ENCODE measurements at places on chromosomes 11 and 22.

- H3K27me3 ChIP-seq: no peaks in the 10 kb centered on the region
- peaks cover 16% of the 10 kb centered on the region for H3K36me3 ChIP-seq
- DNase-seq: no peak
- peaks cover 26% of the 10 kb centered on the region for H3K4me1 ChIP-seq
- H3K27ac ChIP-seq: peak overlapping the region; percentile 77
Measured at GRCh38 chr22:30297991-30298701, 8.8 kb upstream of the CASTOR1 start.

- H3K27me3 ChIP-seq: no peaks in the 10 kb centered on the region
- H3K4me1 ChIP-seq: no peaks in the 10 kb centered on the region
- no peak overlapping the region for H3K27ac ChIP-seq
- no peak for DNase-seq
- H3K36me3 ChIP-seq: no peaks in the 10 kb centered on the region
Measured at GRCh38 chr22:42434748-42435425, 2.7 kb upstream of the NFAM1 start.

DNA sequence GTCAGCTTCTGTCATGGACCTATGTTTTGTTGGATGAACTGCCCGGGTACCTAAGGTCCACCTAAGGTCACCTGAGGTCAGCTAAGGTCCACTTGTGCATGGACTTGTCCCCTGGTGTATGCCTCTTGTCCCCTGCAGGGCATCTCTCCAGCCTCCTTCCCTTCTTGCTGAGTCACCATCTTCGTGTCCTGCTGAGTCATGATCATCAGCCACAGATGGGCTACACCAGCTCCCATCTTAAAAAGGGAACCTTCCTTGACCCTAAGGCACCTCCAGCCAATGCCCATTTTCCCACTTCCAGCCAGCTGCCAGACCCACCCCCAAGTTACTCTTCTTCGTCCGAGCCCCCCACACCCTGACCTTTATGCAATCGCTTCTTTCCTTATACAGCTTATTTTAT, 544.9 kb downstream of the TBC1D22A start:
- H3K4me3 ChIP-seq: no peak overlapping the region
- no peak overlapping the region for H3K27ac ChIP-seq
- DNase-seq: no peak

- DNase-seq: no peak
- H3K27me3 ChIP-seq: no peaks in the 10 kb centered on the region
- H3K4me1 ChIP-seq: peaks cover 11% of the 10 kb centered on the region
- no peak overlapping the region for H3K27ac ChIP-seq
- no peaks in the 10 kb centered on the region for H3K36me3 ChIP-seq
Measured at GRCh38 chr11:39365809-39366436, 2093.5 kb downstream of the LRRC4C start.

- no peak overlapping the region for H3K4me3 ChIP-seq
- peaks cover 5% of the 10 kb centered on the region for H3K4me1 ChIP-seq
- no peak for DNase-seq
- no peaks in the 10 kb centered on the region for H3K27me3 ChIP-seq
- no peak overlapping the region for H3K27ac ChIP-seq
Measured at GRCh38 chr22:50678218-50678650, 5.6 kb downstream of the SHANK3 start.

DNA sequence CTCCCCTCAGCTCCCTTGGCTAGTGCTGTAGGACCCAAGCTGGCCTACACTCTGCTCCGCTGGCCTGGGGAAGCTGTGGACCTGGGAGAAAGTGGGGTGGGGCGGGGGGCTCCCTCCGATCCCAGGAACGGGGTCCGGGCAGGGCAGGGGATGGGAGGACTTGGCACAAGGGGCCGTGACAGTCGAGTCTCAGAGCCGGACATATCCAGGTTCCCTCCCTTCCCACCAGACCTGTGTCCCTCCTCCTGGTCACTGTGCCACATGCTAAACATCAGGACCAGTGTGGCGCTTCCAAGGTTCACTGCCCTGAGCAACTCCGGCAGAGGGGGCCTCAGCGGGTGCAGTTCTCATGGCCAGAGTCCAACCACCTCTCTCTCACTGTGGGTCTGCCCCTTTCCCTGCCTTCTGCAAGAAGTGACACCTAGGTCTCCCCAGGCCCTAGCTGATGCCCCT, 2.0 kb downstream of the DUSP8 start:
- peaks cover 25% of the 10 kb centered on the region for H3K4me1 ChIP-seq
- no peaks in the 10 kb centered on the region for H3K36me3 ChIP-seq
- no peak overlapping the region for H3K4me3 ChIP-seq

- peak within 1 kb of the TSS; percentile 50 for H3K4me3 ChIP-seq
- no peaks in the 10 kb centered on the region for H3K36me3 ChIP-seq
- H3K27me3 ChIP-seq: no peaks in the 10 kb centered on the region
- DNase-seq: peak; percentile 36
Measured at GRCh38 chr22:38843657-38844314, at the start of gene NPTXR. Gene NPTXR (minus strand): TSS chr22:38844028.

GRCh38 chr11:120180551-120181232, 30.1 kb upstream of the OAF start:
- no peak overlapping the region for H3K27ac ChIP-seq
- H3K27me3 ChIP-seq: no peaks in the 10 kb centered on the region
- DNase-seq: no peak
- H3K4me3 ChIP-seq: no peak overlapping the region

DNA sequence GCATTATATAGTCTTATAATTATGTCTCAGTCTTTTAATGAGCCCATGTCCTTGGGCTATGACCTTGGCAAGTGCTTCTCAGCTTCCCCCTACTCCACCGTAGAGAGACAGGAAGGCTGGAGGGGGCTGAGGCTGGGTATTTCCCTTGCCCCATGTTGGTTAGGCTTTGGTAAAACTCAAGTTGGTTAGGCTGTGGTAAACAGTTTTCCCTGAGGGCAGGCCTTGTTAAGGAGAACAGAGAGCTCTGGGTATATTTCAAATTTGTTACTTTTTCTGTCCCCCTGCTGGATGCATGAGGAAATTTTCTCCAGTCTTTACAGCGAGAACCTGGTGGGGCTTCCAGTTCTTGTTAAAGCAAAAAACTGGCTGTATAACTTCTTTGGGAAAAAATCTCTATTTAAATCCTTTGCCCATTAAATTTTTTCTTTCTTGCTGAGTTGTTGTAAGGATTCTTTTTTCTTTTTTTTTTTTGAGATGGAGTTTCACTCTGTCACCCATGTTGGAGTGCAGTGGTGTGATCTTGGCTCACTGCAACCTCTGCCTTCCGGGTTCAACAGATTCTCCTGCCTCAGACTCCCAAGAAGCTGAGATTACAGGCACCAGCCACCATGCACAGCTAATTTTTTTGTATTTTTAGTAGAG, 12.2 kb upstream of the DCHS1 start:
- peak; percentile 49 for DNase-seq
- H3K27me3 ChIP-seq: no peaks in the 10 kb centered on the region
- H3K4me3 ChIP-seq: no peak overlapping the region
- H3K36me3 ChIP-seq: no peaks in the 10 kb centered on the region
- H3K27ac ChIP-seq: peak overlapping the region; percentile 29
- peaks cover 43% of the 10 kb centered on the region for H3K4me1 ChIP-seq

DNA sequence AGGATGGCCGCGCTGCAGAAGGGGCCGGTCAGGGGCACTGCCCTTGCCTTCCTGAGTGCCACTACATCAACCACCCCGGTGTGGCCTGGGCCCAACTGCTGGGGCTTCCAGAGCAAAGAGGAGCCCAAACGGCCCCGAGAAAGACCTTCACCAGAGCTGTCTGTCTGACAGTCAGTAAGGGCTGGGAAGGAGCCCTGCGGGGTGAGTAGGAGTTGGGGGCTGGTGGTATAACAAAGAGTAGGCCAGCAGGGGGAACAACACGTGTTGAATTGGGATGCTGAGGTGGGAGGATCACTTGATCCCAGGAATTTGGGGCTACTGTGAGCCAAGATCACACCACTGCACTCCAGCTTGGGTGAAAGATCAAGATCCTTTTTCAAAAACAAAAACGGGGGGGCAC, 3.9 kb downstream of the GSTT4 start:
- H3K4me1 ChIP-seq: no peaks in the 10 kb centered on the region
- H3K27me3 ChIP-seq: no peaks in the 10 kb centered on the region
- no peak overlapping the region for H3K27ac ChIP-seq
- DNase-seq: no peak
- no peaks in the 10 kb centered on the region for H3K36me3 ChIP-seq

GRCh38 chr11:133898770-133899115, 53.4 kb upstream of the SPATA19 start:
- no peaks in the 10 kb centered on the region for H3K4me1 ChIP-seq
- no peak overlapping the region for H3K4me3 ChIP-seq
- no peak for DNase-seq
- H3K36me3 ChIP-seq: no peaks in the 10 kb centered on the region
- H3K27ac ChIP-seq: no peak overlapping the region
- H3K27me3 ChIP-seq: no peaks in the 10 kb centered on the region

GRCh38 chr11:68903288-68904247, at the start of the genes IGHMBP2 and MRPL21:
Gene IGHMBP2 (plus strand): TSS chr11:68903891. CDS start chr11:68903953, 62 bp downstream.
Gene MRPL21 (minus strand): TSS chr11:68903832. CDS start chr11:68903810, 22 bp downstream.
- H3K36me3 ChIP-seq: no peaks in the 10 kb centered on the region
- peak within 1 kb of the TSS; percentile 90 for H3K27ac ChIP-seq
- H3K27me3 ChIP-seq: no peaks in the 10 kb centered on the region
- DNase-seq: peak; percentile 90
- peak within 1 kb of the TSS; percentile 91 for H3K4me3 ChIP-seq

DNA sequence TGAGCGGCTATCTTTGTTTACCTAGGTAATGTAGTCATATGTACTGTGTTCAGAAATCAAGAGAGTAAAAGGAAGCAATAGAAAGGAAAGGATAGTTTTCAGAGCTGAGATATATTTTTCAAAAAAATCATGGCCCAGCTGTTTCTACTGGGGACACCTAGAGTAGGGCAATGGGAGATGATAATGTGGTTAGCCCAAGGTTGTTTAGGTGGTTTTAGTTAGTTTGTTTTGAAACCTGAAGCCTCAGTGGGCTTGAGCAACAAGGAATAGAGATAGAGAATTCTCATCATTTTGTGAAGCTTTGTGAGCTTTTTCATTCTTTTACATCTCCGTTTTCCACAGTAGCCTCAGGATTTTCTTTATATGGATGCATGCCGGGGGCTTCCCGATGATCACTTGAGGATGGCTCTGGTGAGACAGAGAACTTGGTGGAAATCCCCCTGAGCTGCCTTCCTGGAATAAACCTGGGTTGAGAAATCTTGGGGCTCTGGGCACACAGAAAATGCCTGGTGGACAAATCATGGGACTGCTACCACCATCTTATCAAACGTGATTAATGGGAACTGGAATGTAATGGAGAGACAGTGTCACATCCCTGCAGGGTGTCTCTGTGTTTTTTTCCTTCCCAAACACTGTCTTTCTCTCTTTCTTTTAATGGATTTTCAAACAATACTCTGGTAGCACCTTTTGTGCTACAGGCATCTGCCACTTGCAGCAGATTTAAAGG, 49.0 kb downstream of the ARHGAP42 start:
- DNase-seq: no peak
- H3K36me3 ChIP-seq: no peaks in the 10 kb centered on the region
- H3K4me1 ChIP-seq: no peaks in the 10 kb centered on the region
- no peaks in the 10 kb centered on the region for H3K27me3 ChIP-seq
- no peak overlapping the region for H3K27ac ChIP-seq

DNA sequence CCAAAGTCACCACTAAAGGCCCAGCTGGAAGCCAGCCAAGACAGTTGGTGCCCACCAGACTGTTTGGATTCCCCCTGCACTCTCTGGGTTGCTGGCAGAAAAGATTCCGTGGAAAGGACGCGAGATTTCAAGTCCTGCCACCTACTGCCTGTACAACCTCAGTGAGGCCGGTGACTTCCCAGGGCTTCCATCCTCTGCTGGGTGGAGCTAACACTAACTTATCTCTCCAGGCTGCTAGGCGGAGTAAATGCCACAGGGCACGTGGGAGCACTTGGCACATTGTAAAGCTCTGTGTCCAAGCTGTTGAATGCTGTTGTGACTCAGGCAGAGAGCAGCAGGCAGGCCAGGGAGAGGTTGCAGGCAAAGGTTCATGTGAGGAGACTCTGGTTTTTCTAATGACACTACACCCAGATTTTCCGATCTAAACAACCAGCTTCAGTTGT, 50.9 kb upstream of the CDON start:
- no peak overlapping the region for H3K4me3 ChIP-seq
- H3K27me3 ChIP-seq: no peaks in the 10 kb centered on the region
- H3K4me1 ChIP-seq: no peaks in the 10 kb centered on the region
- no peak for DNase-seq

- DNase-seq: no peak
- no peak overlapping the region for H3K4me3 ChIP-seq
- no peaks in the 10 kb centered on the region for H3K27me3 ChIP-seq
Measured at GRCh38 chr22:19654338-19654987, 59.8 kb upstream of the SEPTIN5 start.

DNA sequence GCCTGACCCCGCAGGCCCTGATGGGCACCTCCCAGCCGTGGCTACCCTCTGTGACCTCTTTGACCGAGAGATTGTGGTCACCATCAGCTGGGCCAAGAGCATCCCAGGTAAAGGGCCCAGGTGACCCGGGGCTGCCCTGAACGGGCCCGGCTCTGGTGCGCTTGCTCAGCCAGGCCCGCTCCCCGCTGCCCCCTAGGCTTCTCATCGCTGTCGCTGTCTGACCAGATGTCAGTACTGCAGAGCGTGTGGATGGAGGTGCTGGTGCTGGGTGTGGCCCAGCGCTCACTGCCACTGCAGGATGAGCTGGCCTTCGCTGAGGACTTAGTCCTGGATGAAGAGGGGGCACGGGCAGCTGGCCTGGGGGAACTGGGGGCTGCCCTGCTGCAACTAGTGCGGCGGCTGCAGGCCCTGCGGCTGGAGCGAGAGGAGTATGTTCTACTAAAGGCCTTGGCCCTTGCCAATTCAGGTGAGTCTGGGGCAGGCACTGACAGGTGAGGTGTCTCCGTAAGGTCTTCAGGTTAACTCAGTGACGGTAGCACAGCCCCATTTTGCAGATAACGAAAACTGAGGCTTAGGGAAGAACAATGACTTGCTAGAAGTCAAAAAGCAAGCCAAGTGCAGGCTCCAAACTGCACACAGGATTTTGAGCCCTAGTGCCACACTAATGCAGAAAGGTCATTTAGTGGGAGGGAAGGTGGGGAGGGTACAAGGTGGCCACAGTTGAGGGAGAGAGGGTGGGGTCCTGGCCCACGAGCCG, 2.4 kb downstream of the TRMT112 start:
- DNase-seq: no peak
- peaks cover 10% of the 10 kb centered on the region for H3K4me1 ChIP-seq
- no peak overlapping the region for H3K27ac ChIP-seq
- peaks cover 26% of the 10 kb centered on the region for H3K36me3 ChIP-seq
- H3K27me3 ChIP-seq: no peaks in the 10 kb centered on the region
- H3K4me3 ChIP-seq: no peak overlapping the region

DNA sequence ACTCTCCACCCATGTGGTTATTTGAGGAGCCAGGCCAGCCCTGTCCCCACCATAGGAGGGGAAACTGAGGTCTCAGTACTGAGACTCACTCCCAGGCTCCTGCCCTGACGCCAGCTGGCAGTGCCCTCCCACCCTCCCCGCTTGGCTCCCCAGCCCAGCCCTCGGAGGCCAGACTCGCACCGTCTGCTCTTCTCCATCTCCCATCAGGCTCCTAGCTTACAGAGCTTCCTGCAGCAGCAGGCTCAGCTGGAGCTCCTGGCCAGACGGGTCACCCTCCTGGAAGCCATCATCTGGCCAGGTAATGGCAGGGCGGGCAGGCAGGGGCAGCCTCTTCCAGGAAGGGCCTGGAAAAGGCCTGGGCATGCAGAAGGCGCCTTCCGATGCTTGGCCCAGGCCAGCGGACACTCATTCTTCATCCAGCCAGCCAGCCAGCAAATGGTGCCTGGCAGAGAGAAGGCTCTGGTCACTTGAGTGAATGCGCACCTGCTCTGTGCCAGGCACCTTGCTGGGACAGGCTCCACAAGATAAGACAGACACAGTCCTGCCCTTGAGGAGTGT, 12.6 kb downstream of the RHBDD3 start:
- H3K27me3 ChIP-seq: no peaks in the 10 kb centered on the region
- no peaks in the 10 kb centered on the region for H3K4me1 ChIP-seq
- H3K27ac ChIP-seq: no peak overlapping the region
- H3K36me3 ChIP-seq: no peaks in the 10 kb centered on the region
- DNase-seq: no peak
- H3K4me3 ChIP-seq: no peak overlapping the region

All from naive thymus-derived CD4-positive, alpha-beta T cell (primary cell).